ENCODE measurements at places on chromosomes 6 and 20.

DNA sequence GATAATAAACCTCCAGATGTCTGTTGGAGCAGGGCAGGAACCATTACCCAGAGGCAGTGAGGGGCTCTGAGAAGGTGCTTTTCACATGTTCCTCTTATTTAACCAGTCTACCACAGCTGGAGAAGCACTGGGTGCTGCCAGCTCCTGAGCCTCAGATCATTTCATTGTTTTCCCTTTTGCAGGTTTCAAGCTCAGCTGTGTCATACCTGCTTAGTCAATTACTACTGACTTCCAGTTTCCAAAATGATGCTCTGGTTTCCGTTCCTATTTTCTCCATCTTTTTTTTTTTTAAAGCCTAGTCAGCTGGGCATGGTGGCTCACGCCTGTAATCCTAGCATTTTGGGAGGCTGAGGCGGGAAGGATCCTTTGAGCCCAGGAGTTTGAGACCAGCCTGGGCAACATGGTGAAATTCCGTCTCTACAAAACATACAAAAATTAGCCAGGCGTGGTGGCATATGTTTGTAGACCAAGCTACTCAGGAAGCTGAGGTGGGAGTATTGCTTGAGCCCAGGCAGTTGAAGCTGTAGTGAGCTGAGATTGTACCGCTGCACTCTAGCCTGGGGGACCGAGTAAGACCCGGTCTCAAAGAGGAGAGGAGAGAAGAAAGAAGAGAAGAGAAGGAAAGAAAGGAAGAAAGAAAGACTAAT, 6.7 kb downstream of the FLOT1 start:
- DNase-seq: no peak

- DNase-seq: no peak
These were observed 100.0 kb downstream of the SLC35B3 start for GRCh38 chr6:8335381-8335780.

DNA sequence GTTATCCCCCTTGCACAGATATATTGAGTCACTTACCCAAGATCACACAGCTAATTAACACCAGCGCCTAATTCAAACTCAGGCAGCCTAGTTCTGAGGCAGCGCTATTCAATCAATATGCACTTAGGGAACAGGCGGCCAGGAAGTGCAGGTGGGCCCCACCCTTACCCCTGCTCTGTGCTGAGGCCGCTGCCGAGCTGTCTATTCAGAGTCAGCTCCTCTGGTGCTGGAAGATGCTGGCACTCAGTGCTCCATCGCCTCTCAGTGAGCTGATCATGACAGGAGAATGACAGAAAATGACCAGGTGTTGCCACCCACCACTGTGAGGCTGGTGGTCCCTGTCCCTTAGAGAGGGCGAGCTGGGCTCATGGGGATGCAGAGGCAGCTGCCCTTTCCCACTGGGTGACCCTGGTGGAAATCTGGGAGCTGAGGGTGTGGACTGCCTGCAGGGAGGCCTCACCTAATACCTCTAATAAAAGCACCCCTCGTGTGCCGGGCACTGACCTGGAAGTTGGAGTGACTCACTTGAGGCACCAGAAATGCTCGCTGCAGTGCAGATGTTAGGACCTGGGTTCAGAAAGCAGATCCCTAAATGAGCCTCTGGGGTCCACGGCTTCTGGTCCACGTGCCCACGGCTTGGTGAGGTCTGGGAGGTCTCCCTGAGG, 42.5 kb upstream of the CD93 start:
- DNase-seq: no peak

DNA sequence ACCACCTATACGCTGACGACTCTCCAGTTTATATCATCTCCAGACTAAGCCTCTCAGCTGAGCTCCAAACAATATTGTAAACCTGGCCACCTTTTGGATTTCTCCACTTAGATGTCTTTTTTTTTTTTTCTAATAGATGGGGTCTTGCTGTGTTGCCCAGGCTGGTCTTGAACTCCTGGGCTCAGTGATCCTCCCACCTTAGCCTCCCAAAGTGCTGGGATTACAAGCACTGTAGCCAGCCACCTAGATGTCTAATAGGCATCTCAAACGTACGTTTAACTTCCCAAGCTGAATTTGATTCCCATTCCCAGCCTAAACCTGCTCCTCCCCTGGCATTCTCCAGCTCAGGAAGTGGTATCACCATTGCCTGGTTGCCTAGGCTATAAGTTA, 5.2 kb downstream of the DDR1 start:
- DNase-seq: no peak

GRCh38 chr20:35277127-35277526, 795 bp downstream of the MMP24OS start:
- DNase-seq: no peak

- no peak for DNase-seq
These were observed 18.0 kb upstream of the GSTA3 start for GRCh38 chr6:52927451-52927850.

DNA sequence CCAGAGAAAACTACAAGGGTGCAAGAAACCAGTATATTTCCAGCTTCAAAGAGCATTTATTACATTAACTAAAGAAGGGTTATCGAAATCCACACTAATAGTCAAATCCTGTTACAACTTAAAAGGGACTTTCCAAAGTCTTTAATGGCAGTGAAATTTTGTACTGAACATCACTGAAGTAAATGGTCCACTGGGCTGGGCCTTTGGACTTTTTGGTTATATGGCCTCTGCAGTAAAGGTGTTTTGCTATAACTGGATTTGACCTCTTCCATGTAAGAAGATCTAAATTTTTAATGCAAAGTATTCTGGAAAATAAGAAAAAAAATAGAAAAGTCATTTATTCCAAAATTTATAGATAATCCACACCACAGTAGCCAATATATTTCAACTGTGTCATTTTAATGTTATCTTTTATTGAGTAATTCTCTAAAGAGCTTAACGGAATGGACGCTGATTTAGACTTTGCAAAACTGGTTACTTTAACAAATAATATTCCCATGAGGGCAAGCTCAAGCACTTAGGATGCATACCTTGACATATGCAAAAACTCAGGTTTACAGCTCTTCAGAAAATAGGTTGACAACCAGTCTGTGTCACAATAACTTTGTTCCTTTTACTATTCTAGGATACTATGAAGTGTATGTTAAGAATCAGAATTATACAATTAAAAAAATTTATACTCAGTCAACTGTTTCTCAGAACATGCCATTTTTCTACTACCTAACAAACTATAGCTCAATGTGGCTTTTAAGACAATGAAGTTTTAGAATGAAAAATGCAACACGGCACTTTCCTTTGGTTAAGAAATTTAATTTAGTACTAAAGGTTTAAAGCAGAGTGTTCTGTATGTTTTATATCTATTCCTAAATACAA, 7.0 kb downstream of the RBM39 start:
- no peak for DNase-seq

DNA sequence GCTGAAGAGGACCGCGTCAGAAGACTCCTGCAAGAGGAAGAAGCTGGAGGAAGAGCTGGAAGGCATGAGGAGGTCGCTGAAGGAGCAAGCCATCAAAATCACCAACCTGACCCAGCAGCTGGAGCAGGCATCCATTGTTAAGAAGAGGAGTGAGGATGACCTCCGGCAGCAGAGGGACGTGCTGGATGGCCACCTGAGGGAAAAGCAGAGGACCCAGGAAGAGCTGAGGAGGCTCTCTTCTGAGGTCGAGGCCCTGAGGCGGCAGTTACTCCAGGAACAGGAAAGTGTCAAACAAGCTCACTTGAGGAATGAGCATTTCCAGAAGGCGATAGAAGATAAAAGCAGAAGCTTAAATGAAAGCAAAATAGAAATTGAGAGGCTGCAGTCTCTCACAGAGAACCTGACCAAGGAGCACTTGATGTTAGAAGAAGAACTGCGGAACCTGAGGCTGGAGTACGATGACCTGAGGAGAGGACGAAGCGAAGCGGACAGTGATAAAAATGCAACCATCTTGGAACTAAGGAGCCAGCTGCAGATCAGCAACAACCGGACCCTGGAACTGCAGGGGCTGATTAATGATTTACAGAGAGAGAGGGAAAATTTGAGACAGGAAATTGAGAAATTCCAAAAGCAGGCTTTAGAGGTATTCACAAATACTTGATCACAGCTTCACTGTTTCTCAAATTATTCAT, 8.9 kb upstream of the SNRNP48 start:
- DNase-seq: no peak

- DNase-seq: no peak
These were observed 182.0 kb downstream of the COL21A1 start for GRCh38 chr6:56065408-56065807.

DNA sequence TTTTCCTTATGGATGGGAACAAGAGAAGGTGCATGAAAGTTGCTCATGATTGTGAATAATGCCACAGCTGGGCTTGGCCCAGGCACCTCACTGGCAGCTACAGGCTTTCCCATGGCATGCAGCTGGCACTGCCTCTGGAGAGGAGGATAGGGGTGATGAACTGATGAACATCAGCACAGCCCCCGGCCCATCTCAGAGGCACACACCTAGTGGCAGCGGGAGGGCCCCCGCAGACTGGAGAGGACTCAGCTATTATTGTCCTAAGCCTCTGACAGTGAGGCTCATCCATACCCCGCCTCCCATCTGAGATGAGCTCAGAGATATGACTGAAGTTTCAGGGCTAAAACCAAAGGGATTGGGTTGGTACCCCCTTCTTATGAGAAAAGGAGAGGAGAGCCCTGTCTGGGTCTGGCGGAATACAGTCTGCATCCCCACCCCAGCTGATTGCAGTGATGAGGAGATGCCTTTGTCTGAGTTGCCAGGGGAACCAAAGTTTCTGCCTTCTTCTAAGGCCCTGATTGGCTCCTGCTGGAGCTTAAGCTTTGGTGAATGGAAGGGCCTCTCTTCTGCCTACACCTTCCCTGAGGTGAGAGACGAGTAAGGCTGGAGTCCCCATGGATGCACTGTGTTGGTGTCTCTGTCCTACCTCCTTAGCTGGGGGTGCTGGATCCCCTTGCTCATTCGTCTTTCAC, 27.6 kb upstream of the EPB41L1 start:
- DNase-seq: no peak

DNA sequence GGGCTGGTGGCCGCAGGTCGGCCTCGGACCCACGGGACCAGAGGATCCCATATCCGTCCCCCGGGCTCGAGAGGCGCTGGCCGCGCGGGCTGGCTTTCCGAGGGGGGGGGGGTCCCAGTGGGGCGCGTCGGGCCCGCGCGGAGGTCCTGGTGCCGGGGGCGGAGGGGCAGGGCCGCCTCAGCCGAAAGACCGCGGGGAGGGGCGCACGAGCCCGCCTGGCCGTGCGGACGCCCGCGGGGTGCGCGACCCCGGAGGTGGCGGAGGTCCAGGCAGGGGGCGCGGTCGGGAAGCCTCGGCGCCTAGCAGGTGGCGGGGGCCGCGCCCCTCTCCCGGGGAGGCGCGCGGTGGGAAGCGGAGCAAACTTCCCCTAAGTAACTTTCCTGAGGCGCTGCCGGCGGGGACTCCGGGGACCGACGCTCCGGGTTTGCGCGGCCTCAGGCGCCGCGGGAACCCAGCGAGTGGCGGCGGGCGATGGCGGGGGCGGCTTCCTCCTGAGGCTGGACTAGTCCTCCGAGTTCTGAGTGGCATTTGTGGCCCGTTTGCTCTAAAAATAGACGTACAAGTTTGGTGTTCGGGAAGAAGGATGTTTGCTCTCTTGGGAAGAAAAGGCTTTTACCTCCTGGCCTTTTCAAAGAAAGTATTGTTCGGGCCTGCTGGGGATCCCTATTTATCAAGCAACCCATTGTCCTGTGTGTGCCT, 26.5 kb upstream of the BTBD3 start:
- no peak for DNase-seq

DNA sequence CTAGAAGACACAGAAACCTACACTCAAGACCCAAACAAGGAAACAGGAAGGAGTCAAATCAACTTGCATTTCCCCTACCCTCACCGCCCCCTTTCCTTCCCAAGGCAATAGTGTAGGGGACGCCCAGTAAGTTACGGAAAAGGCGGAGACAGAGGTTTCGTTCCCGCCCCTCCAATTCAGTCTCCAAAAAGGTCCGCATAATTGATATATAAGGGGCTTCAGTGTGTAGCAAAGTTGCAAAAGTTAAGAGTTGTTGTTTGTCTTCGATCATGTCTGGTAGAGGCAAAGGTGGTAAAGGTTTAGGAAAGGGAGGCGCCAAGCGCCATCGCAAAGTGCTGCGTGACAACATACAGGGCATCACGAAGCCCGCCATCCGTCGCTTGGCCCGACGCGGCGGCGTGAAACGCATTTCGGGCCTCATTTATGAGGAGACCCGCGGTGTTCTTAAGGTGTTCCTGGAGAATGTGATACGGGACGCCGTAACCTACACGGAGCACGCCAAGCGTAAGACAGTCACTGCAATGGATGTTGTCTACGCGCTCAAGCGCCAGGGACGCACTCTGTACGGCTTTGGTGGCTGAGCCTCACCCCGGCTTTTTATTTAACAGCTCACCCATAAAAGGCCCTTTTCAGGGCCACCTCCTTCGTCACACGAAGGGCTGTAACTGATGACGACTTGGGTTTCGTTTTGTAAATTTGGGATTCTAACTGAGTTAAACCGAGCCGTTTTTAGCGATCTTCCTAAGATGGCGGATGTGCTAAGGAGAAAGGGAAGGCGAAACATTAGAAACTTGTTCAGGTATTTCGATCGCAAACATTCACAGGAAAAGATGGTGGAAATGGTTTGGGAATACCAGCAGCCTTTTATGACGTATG, 124.6 kb upstream of the BTN3A2 start:
- no peak for DNase-seq

GRCh38 chr6:144285548-144285797, 338 bp downstream of the UTRN start:
- DNase-seq: no peak

- no peak for DNase-seq
These were observed 24.7 kb upstream of the LRFN2 start for GRCh38 chr6:40611912-40612311.

- DNase-seq: no peak
These were observed 29.9 kb upstream of the PRDM1 start for GRCh38 chr6:106056060-106056745.

DNA sequence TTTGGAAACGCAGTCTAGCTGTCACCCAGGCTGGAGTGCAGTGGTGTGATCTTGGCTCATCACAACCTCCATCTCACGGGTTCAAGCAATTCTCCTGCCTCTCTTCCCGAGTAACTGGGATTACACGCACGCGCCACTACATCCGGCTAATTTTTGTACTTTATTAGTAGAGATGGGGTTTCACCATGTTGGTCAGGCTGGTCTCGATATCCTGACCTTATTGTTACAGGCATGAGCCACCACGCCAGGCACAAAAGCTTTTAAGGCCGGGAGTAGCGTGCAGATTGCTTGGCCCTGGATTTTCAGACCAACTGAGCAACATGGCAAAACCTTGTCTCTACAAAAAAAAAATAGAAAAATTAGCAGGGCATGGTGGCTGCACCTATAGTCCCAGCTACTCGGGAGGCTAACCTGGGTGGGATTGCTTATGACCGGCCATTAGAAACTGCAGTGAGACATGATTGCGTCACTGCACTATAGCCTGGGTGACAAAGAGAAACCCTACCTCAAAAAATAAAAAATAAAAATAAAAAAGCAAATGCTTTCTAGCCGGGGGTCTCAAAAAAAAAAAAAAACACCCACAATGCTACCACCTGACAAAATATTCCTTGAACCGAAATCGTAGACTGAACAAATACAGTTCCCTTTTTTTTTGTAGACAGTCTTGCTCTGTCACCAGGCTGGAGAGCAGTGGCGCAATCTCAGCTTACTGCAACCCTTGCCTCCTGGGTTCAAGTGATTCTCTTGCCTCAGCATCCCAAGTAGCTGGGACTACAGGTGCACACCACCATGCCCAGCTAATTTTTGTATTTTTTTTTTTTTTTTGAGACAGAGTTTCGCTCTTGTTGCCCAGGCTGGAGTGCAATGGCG, 15.0 kb downstream of the RBM39 start:
- DNase-seq: no peak
